Left renal cortex interstitium (tissue), 4 donors: ENCODE measurements at places on chromosomes 12 and 14. TPM values are rescaled to one million over a fixed set of nuclear protein-coding genes. Genes with fewer than 3 reads are reported as not detected.

Gene HRK
- 0.47 TPM for polyA plus RNA-seq

Gene RPS6KL1
- polyA plus RNA-seq, result 1.0 TPM

Gene EFS
- polyA plus RNA-seq, result 56.8 TPM

Gene C12orf50
- 0.27 TPM for polyA plus RNA-seq

Gene SYT10
- polyA plus RNA-seq, result 0.35 TPM

Gene CHFR
- polyA plus RNA-seq, result 30.5 TPM

Gene CLEC4A
- polyA plus RNA-seq, result 2.3 TPM

Gene GPRC5D
- 0.30 TPM for polyA plus RNA-seq

Gene STRAP
- polyA plus RNA-seq, result 189 TPM
